Skeletal muscle cell (primary cell): ENCODE measurements at places on chromosomes 12 and 14.
A peak's percentile ranks its signal among the peaks of the same experiment; 100 is the strongest.

DNA sequence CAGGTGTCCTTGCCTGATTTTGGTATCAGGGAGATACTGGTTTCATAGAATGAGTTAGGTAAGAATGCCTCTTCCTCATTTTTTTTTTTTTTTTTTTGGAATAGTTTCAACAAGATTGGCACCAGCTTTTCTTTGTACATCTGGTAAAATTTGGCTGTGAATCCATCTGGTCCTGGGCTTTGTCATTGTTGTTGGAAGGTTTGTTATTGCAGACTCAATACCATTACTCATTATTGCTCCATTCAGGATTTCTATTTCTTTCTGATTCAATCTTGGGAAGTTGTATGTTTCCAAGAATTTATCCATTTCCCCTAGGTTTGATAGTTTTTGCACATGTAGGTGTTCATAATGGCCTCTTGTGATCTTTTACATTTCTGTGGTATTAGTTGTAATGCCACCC lies 126.0 kb upstream of the KITLG start:
- no peak for DNase-seq

GRCh38 chr12:22994316-22994675 lies 369.3 kb downstream of the ETNK1 start:
- no peak for DNase-seq

DNA sequence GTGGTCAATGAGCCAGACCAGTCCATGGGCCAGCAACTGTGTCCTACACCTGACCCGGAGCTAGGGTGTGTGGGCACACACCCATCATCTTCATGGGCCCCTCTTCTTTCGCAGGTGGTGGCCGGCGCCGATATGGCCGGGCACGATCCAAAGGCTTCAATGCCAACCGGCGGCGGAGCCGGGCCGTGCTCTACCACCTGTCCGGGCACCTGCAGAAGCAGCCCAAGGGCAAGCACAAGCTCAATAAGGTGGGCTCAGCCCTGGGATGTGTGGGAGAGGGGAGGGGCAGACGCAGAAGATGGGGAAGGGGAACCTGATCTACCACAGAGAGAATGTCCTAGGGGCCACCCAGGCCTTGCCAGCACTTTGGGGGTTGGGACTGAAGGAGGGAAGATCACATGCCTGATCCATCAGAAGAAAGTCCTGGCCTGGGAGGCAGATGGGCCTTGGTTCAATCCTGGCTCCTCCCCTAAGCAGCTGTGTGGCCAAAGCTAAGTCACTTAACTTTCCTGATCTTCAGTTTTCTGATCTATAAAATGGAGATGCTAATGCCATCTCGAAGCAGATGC lies 3.8 kb downstream of the KCNH3 start:
- DNase-seq = no peak

DNA sequence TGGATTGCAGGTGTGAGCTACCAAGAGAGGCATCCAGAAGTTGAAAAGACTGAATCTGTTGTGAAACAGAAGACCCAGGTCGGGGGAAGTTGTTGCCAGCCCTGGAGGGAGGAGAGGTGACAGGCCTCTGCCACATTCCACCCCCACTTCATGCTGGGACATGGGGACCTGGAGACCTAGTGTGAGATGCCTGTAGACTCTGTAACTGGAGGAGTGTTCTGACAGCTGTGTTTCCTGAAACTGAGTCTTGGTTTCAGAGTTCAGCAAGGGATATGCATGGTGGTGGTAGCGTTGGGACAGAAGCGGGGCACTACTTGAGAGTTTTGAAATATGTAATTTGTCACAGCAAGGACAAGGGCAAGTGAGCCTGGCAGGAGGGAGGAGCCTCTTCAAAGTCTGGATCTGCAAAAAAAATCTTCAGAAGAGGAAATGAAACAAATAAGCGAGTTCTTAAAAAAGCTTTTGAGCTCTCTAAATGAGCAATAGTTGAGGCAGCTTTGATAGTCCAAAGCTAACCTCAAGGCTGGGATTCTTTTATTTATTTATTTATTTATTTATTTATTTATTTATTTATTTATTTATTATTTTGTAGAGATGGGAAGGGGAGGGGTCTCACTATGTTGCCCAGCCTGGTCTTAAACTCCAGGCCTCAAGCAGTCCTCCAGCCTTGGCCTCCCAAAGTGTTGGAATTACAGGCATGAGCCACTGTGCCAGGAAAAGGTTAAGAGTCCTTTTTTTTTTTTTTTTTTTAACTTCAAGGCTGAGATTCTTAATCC lies 58.9 kb upstream of the EEA1 start:
- DNase-seq = no peak

DNA sequence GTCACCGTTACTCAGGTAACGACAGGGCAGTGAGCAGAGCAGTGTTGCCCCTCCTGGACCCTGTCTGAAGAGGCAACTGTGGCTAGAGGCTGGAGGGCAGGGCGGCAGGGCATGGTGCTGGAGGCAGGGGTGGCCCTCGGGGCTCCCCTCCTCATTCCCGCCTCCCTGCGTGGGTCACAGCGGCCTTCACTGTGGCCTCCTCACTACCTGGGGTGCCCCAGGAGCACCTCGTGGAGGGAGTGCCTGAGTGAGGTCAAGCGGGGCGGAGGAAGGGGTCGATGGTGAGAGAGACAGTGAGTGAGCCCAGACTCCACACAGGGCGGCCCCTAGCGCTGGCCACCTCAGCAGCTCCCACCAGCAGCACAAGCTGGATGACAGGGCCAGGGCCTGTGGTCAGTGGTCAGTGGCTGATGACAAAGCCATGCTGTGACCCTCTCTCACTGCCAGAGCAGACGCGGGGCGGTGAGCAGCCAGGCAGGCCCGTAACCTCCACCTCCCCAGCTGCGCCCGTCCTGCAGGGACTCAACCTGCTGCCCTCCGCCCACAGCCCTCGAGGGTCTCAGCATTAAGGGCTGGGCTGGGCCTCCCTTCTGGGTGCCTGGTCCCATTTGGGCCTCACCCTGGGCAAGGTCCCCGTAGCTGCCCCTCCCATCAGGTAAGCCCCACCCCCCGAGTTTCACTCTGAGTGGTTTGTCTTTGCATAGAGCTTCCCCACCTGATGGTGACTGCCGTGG lies 17.8 kb downstream of the GPR132 start:
- DNase-seq = no peak

- DNase-seq = no peak
Observed at GRCh38 chr14:89036371-89036770, 211.9 kb downstream of the TTC8 start.

GRCh38 chr14:37565550-37565949 lies 29.5 kb downstream of the FOXA1 start:
- no peak for DNase-seq

- no peak for DNase-seq
Observed at GRCh38 chr12:57237596-57237931, 8.1 kb downstream of the SHMT2 start.

DNA sequence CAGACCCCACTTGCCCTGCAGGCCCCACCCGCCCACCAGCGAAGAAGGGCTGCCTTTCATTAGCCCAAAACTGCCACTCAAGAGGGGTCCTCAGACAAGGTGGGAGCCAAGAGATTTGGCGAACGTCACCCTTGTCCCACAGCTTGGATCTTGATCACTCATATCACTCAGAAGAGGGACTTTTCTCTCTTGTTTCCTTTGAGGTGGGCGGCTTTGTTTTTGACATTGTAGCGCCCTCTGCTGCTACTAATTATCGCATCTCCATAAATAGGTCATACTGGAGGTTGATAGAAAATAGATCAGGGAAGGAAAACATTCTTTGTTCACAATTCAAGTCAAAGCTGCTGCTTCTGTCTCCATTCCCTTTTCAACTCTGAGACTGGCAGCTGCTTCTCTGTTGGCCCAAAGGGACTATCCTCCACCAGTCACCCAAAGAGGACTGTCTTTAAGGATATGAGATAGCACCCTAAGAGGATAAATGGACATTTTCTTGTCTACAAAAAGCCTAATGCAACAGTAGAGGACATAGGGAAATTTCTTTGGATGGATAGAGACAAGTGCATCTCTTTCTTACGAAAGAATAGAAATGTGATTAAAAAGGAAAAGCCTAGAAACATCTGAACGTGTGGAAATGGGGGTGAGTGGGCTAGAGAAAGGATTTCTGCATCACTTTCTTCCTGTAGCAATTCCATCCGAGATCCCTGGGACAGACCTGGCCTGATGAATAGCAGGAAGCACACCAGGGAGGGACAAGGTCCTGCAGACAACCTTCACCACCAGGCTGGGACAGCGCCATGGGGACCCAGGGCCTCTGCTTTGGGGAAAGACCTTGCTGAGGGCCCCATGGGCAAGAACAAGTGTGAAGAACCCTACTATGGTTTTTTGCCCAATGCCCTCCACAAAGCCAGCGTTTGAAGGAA lies 115.8 kb downstream of the DAD1 start:
- no peak for DNase-seq

DNA sequence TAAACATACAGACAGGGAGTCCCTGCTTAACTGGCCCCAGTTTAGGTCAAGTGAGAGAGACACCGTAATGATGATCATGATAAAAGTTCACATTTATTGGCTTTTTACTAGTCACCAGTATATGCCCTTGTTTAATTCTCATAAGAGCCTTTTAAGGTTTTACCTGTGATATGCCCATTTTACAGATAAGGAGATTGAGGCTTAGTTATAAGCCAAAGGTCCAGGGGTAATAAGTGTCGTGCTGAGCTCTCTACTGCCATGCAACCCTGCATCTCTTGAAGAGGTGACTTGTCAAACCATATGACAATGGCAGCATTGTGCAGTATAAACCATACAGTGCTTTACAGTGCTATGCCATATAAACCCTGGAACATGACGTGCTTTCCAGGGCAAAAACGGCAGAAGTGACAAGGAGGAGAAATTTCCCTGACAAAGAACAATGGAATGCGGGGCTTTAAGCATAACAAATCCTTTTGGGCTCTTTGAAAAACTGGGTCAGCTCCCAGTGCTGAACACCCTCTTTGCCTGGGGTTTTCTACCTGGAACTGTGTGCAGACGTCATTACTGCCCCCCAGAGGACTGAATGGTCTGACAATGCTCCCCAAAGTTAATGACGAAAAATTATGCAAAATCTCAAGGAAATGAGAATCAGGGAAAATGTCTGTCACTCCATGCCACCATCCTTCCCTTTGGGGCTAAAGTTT lies 59.7 kb upstream of the C14orf132 start:
- DNase-seq = no peak

DNA sequence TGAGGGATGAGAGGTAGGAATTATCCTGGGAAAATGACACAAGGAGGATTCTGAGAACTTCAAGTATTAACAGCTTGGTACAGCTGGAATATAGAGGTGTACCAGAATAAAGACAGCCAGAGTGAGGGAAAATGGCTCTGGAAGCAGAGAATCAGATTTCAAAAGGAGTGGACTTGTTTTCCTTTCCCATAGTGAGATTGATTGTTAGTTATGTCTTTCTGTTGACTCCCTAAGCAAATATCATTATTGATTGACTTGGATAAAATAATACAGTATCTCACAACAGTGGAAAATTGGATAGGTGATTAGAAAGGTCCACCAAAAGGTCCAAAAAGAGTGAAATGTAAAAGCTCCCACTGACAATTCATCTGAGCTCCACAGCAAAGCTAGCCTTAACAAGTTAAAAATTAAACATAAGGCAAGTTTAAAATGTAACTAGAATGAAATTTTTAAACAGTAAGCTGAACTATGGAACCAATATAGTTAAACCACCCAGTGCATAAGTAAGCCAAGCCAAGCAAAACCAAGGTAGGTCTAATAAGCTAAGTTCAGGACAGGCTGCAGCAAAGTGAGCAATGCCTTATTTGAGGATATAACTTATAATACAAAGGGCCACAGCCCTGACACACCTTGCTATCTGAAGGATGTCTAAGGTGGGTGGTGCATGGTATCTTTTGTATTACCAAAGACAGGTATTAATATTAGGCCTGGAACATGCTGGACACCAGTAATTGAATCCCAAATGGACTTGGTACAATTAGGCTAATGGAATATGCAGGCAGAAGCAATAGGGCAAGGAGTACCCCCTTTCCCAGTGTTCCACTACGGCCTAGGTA lies 21.8 kb downstream of the ENTPD5 start:
- no peak for DNase-seq

- DNase-seq = no peak
Observed at GRCh38 chr12:118391424-118391823, 15.1 kb downstream of the SUDS3 start.

DNA sequence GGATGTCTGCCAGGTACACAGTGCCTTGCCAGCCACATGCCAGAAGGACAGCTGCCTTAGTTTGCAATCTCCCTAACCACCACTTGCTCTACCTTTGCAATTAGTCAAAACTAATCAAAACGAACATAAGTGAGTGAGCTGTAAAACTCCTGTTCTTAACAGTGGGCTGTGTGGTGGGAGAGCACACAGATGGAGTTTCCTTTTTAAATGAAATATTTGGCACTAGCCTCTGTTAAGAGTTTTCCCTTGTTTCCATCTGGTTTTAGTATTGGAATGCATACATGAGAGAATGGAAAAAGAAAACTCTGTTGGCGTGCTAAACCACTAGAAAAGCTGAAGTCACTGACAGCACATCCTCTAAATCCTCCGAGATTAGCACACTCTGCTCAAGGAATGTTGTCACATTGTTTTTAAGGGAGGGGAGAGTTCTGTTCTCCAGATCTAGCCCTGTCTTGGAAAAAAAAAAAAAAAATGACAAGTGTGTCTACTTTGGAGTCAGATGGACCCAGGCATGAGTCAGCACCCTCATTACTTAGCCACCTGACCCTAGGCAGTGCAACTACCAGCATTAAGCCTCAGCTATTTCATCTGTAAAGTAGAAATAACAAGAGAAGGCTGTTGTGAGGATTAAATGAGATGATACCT lies 83.9 kb downstream of the STXBP6 start:
- peak; percentile 63 for DNase-seq

- DNase-seq = no peak
Observed at GRCh38 chr12:47954467-47955045, 8.8 kb upstream of the TMEM106C start.

DNA sequence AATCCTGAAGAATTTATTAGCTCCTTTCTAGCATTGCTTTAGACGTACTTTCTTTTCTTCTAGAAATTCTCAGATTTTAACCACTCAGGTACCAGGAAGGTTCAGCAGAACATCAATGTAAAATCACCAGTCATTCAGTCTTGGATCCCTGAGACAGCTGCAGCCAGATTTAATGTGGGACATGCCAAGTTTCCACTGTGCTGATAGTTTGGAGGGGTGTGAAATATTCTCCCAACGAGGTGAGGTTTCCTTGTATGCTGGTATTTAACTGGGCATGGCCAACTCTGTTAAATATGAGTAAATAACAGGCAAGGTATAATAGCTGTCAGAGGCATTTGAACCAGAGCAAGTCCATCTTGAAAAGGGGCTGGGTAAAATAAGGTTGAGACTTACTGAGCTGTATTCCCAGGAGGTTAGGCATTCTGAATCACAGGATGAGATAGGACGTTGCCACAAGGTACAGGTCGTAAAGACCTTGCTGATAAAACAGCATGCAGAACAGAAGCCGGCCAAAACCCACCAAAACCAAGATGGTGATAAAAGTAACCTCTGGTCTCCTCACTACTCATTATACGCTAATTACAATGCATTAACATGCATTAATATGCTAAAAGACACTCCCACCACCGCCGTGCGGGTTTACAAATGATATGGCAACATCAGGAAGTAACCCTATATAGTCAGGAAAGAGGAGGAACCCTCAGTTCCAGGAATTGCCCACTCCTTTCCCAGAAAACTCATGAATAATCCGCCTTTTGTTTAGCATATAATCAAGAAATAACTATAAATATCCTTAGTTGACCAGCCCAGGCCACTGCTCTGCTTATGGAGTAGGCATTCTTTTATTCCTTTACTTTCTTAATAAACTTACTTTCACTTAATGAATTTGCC lies 75.2 kb upstream of the RASSF8 start:
- DNase-seq = no peak

GRCh38 chr14:74545386-74545785 lies 51.8 kb downstream of the ISCA2 start:
- no peak for DNase-seq
